Umbilical cord (tissue), 2 donors: ENCODE measurements at places on chromosomes 4 and X.

DNA sequence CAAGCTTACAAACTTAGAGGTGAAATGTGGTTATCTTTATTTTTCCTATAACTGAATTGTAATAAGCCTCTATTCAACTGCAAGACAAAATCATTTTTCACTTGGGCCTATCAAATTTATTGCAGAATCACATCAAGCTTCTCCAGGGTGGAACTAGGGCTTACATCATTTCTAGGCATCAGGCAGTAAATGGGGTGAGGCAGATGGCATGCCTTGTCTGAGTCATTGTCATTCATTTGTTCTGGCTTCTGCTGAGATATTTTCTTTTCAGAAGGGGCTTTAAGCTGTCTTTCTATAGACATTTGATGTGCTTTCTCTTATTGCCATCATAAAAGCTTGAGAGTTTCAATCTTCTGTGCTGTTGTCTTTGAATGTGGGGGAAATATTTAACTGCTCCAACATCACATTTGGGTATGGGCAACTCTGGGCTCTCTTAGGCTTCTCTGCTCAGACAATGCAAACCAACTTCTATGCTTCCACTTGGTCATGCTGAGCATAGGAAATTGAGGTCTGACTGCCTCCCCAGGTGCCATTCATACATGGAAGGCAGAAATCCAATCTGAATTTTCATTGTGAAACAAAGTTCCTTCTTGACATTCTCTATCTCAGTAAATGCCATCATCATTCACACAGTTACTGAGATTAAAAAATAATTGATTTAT, 225.8 kb upstream of the GIMD1 start:
- DNase-seq, result no peak

DNA sequence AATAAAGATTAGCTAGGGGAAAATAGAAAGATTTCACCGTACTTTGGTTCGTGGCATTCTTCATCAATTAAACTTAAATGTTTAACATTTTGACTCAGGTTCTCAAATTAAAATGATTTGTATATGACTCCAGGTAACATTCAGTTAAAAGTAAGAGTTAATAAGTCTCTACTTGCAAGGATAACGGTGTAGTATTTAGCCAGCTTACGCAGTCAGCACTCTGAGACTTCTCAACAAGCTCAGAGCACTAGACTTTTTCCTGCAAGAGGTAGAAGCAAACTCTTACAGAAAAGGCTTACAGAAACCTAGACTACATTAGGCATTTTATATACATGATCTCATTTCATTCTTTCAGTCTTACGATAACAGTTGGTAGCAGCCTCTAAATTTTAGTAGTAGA, 96.4 kb upstream of the PPARGC1A start:
- no peak for DNase-seq

GRCh38 chr4:109128589-109128988, 173.9 kb downstream of the COL25A1 start:
- no peak for DNase-seq

DNA sequence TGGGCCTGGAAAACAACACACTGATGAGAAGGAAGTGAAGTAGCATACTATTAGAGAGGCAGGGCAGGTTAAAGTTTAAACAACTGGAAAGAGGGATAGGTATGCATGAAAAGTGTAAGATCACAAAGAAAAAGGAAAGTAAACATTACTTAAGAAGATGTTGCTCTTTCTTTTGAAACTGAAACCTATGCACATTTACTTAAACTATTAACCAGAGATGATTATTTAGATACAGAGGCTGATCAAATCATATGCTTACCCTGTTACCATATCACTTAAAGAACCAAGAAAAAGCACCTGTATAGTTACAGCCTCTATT, 37.8 kb downstream of the NAP1L5 start:
- DNase-seq, result no peak

- DNase-seq, result peak; percentile 32
Observed at GRCh38 chrX:24148121-24148520, 1.4 kb upstream of the ZFX start.

GRCh38 chr4:114396808-114397207, 201.8 kb upstream of the UGT8 start:
- DNase-seq, result no peak

- DNase-seq, result no peak
Observed at GRCh38 chrX:109372291-109372690, 109.6 kb downstream of the GUCY2F start.

- DNase-seq, result no peak
Observed at GRCh38 chr4:40409835-40410234, 74.7 kb downstream of the CHRNA9 start.

GRCh38 chr4:8295471-8295870, 25.9 kb downstream of the HTRA3 start:
- DNase-seq, result no peak

GRCh38 chrX:1911401-1912128, 296.7 kb downstream of the ASMT start:
- no peak for DNase-seq

- DNase-seq, result no peak
Observed at GRCh38 chr4:123093236-123093635, 170.8 kb upstream of the NUDT6 start.

GRCh38 chrX:70423936-70424675, 992 bp downstream of the GDPD2 start:
- DNase-seq, result no peak

DNA sequence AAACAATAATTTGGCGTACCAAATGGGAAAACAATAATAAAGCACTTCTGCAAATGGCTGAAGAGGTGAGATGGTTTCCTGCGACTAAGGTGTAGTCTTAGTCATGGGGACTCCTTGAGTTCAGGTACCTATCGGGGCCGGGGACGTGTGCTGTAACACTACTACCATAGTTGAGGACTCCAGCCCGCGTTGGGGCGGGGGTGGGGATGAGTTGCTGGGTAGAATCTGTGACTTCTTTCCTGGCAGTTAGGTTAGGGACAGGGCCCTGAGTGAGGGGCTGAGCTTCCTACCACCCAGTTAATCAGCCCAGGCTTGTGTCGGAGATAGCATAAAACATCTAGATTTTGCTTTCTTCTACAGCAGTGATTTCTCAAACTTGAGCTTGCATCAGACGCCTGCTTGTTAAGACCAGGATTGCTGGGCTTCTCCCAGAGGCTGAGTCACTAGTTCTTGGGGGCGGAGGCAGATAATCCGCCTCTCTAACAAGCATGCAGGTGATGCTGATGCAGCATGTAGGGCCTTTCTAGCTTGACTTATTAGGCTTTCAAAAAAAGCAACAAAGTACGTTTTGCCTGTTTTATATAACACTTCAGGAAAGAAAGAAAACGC, 30.2 kb downstream of the RBBP7 start:
- DNase-seq, result peak; percentile 83
